ENCODE measurements at places on chromosomes 7 and 10.

GRCh38 chr7:105210721-105211205 is 178.0 kb downstream of the SRPK2 start:
- no peak for DNase-seq

DNA sequence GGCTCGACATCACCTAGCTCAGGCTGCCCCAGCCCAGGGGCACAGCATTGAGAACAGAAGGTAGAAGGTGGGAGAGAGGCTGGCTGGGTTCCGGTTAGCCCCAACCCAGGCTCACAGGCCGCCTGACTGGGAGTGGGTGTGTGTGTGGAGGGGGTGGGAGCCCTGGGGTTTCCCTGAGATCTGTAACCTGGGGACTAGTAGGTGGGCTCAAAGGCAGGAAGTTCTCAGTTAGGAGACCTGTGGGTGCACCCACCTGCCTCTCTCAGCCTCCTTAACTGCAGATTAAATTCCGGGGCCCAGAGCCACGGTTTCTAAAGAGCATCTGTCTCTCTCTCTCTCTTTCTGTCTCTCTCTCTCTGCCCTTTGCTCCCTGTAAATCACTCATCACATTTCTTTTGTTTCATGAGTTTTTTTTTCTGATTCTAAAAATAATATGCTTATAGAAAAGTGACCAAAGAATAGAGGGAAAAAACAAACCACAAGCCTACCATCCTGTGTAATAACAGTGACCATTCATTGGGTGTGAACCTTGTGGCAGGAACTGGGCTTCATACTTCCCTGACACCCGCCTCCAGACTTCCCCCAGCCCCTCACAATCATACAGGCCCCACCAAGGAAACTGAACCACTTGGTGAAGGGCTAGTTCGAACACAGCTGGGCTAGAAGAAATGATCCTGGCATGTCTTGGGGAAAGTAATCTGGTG is 83.4 kb upstream of the SMNDC1 start:
- no peak for DNase-seq

DNA sequence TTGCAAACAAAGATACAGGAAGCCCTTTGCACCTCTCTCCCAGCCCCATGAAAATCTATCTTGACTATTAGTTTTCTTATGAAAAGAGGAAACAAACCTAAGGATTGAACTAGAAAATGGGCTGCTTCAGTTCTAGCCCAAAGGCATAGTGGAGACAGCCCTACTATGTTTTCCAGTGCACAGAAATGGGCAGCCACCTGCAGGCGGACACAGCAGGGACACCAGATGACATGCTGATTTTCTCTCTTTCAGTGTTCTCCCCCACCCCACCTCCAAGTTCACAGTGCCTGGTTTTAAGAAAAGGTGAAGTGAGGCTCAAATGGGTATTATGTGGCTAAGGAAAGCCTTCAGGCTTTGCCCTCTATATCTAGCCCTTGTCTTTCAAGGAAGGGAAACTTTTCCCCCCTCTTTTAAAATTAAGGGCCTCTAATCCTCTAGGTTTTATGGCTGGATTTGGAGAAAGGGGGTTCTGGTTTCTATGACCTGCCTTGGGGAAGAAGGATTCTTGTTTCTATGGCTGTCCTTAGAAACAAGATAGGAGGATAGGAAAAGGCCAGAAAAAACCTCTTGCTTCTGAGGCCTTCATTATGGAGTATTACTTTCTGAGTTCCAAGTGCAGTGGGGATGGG is 23.5 kb upstream of the DDX50 start:
- DNase-seq: no peak

DNA sequence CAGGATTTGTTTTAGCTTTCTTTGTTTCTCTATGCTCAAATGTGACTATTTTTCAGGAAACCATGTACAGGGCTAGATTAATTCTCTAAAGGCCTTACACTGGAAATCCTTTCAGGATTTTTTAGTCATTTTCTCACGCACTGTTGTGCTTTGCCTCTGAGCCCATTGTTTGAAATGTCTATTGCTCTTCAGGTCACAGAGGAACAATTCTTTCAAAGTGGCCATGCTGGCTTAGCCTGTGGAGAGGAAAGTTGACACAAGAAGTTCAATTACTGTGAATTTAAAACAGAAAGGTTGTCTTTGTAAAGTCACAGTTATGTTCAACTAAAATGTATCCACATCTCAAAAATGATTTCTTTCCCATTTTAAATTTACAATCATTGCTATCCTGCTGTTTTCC is 1071.7 kb upstream of the POT1 start:
- no peak for DNase-seq

GRCh38 chr7:29255199-29255878 is 60.8 kb downstream of the CHN2 start:
- DNase-seq: no peak

- DNase-seq: no peak
Measured at GRCh38 chr7:47484923-47485639, 96.8 kb downstream of the TNS3 start.

- DNase-seq: peak; percentile 57
Measured at GRCh38 chr7:130276796-130277762, 10.4 kb downstream of the CPA2 start.

GRCh38 chr10:131090761-131091661 is 220.5 kb downstream of the TCERG1L start:
- DNase-seq: no peak

DNA sequence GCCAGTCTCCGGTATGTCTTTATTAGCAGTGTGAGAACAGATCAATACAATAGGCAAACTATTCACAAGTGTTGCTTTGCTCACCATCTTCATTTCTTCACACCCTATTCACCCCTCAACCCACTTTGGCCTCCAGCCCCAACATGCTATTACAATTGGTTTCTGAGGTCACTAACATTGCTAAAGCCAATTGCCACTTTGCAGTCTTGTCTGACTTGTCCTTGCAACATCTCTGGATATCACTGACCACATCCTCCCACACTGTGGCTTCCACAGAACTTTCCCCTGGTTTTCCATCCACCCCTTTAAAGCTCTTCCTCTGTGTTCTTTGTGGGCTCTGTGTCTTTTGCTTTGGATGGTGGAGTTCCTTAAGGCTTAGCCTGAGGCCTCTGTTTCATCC is 5.2 kb upstream of the APBB1IP start:
- DNase-seq: peak; percentile 47

GRCh38 chr7:107690611-107691010 is 30.0 kb downstream of the SLC26A4 start:
- DNase-seq: no peak

DNA sequence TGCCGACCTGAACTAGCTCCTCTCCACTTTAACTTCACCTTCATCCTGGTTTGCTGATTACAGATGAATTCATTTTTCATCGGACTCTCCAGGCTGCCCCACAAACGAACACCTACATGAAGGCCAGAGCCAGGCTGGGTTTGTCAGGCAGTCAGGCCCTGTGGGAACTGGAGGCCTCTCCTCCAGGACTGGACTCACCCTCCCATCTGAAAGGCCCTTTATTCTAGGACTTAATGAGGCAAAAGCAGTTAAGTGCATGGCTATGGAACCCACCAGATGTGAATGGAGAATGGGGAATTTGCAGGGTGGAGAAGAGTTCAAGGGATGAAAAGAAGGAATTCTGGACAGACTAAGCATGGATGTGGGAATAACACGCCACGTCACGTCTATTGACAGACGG is 170.8 kb downstream of the ARHGAP12 start:
- DNase-seq: no peak

DNA sequence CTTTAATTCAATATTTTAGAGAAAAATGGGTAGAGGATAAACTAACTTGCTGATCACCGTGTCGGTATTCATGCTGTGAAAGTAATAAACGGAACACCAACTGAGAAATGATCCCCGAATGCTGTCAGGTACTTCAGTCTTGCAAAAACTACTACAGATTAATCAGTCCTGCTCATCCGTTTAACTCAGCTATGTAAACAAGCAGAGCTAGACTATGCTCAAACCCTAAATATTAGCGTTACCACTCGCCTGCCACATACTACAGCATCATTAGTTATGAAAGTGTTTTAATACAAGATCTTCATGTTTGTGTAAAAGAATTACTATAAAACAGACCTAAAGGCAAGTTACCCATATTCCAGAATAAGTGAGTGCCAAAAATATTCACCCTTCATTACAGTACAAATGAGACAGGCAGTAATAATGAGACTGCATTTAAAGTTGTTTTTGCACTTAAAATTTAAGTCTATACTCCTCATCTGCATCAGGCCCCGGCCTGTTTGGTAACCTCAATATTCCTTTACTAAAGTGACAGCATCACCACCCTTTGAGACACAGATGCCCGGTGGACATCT is 952 bp downstream of the DNMBP start:
- DNase-seq: no peak

Data from stromal cell of bone marrow (primary cell).